K562 (cell line): ENCODE measurements at places on chromosomes 5 and 9. TPM values are rescaled to one million over a fixed set of nuclear protein-coding genes. Genes with fewer than 3 reads are reported as not detected.

The IQGAP2 gene
- total RNA-seq = 15.0 and 17.4 TPM in 2 replicates

The NIM1K gene
- 0.13 and 0.31 TPM in 2 replicates for total RNA-seq

The S100Z gene
- total RNA-seq = 0.36 TPM in 1 of 2 replicates, not detected in the other

The ZNF618 gene
- 13.4 and 13.7 TPM in 2 replicates for total RNA-seq

DNA sequence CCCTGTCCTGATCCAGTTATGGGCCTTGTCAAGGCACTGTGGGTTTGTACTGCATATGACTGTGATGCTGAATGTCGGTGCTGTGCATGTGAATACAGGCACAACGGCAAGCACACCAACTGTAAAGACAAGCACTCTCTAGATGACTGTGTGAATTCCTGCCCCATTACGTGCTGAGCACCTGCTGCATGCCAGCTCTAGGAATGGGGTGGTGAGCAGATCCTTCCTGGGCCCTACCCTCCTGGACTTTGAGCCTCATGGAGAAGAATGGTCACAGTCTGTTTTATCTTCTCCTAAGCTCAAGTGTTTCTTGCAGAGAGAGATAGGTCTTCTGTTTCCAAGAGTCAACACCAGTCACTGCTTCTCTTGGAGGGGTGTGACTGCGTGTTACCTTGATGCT lies 56.0 kb upstream of the RARS1 start:
- no peaks in the 10 kb centered on the region for H3K4me1 ChIP-seq
- H3K4me3 ChIP-seq = no peak overlapping the region
- no peak overlapping the region for H3K27ac ChIP-seq
- DNase-seq = no peak
- peaks cover 40% of the 10 kb centered on the region for H3K27me3 ChIP-seq

DNA sequence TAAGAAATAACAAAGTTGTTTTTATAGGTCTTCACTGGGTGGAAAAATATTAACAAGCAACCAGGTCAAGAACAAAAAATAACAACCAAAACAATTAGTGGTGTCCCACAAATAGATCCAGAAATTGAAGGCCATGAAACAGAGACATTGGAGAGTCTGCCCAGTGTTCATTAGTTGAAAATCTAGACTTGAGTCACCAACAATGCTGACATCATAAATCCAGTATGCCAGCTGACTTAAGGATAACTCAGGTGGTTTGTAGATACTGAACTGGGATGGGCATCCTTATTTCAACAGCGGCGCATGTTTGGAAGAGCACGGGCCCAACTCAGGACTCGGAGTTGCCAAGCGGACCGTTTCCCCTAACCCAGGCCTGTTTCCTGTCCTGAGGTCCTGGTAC lies 80.7 kb upstream of the TNFAIP8 start:
- peaks cover 14% of the 10 kb centered on the region; the same call in 2 of the 3 replicates for H3K36me3 ChIP-seq
- H3K4me1 ChIP-seq = peaks cover 13% of the 10 kb centered on the region; the same call in 1 of the 2 replicates
- H3K27ac ChIP-seq = no peak overlapping the region
- H3K27me3 ChIP-seq = no peaks in the 10 kb centered on the region

DNA sequence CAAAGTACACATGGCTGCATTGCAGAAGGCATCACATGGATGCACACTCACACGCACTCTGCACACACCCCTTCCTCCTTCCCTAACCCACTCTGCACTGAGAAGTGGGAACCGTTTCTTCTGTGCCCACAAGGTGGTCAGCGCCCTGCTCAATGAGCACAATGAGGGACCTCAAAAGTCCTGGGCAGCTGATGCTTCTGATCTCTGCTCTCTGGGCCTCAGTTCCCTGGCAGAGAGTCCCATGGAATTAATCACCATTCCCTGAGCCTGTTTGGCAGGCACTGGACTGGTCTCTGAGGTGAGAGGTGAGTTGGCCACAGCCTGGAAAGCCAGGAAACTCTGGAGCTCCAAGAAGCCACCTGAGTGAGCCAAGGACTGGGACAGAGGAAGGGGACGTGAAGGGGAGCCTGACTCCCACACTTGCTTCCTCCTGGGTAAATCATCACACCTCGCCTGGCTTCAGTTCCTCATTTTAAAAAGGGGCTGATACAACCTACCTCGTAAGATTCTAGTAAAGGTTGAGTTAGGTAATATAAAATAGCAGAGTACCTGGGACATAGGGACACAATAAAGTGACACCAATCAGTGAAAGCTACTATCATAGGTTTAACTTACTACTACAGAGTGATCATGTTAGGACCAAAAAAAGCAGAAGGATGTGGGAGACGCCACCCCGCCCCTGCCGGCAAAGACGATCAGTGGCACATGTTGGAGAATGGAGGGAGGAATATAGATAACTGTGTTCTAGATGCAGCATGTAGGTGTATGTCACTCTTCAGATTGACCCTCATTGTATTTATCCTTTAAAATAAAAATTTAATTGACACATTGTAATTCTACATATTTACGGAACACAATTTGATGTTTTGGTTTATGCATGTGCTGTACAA lies 21.1 kb upstream of the IGFBPL1 start:
- H3K4me1 ChIP-seq = no peaks in the 10 kb centered on the region
- DNase-seq = no peak
- no peaks in the 10 kb centered on the region for H3K36me3 ChIP-seq

DNA sequence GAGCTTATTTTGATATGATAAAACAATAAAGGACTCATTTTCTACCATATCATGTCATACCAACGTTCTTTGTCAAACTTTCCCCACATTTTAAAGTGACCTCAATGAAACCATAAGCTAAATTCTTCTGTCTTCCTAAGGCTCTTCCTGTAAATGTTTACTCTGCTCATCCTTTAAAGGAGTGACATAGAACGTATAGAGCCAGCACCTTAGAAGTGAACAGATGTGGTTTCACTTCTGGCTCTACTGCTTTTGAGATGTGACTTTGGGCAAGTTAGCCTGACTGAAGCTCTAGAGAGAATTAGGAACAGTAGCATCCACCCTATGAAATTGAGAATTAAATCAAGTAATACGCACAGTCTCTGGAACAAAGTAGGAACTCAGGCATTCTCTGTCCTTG lies 24.1 kb downstream of the SAR1B start:
- no peaks in the 10 kb centered on the region for H3K4me1 ChIP-seq
- no peak overlapping the region; the same call in 2 of the 3 replicates for H3K27ac ChIP-seq
- H3K27me3 ChIP-seq = no peaks in the 10 kb centered on the region
- peaks cover 81% of the 10 kb centered on the region for H3K36me3 ChIP-seq
- no peak for DNase-seq

DNA sequence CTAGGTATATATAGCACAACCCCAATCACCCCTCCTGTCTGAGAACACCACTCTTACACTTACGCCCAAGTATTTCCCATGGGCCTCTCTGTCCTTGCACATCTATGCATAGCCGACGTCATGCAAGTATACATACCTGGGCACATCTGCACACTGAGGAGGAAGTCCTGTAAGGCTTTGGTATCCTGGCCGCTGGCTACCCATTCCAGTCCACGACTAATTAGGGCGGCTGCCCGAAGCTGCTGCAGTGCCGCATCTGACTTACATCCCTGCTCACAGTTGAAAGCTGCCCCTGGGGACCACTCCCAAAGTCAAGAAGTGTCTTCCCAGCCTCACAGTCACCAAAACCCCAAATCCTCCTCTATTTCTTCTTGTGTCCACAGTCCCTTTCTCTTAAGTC lies 2.4 kb upstream of the VCP start:
- H3K27ac ChIP-seq = no peak overlapping the region
- peaks cover 16% of the 10 kb centered on the region; the same call in 1 of the 2 replicates for H3K4me1 ChIP-seq
- no peak overlapping the region for H3K4me3 ChIP-seq
- H3K36me3 ChIP-seq = peaks cover 56% of the 10 kb centered on the region

GRCh38 chr9:110919609-110920008 lies 118.7 kb downstream of the LPAR1 start:
- no peaks in the 10 kb centered on the region for H3K36me3 ChIP-seq
- DNase-seq = no peak
- H3K27me3 ChIP-seq = no peaks in the 10 kb centered on the region
- no peak overlapping the region for H3K4me3 ChIP-seq
- no peaks in the 10 kb centered on the region for H3K4me1 ChIP-seq

DNA sequence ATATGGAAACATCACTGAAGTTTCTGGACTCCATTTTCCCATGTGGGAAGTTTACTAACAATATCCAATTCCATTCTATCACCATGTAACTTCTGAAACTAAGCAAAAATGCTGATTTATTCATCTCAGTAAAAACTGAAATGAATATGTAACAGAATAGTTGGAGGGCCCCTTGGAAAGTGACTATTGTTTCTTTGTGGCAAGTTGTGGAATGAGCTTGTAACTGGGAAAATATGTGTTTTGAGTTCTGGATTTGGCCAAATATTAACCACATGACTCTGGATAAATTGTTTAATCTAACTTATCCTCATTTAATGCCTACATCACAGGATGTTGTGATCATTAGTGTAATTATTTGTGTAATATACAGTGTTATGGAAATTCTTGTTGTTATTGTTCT lies 619.3 kb downstream of the TLE4 start:
- no peaks in the 10 kb centered on the region for H3K36me3 ChIP-seq
- no peak for DNase-seq
- no peaks in the 10 kb centered on the region for H3K4me1 ChIP-seq
- H3K27me3 ChIP-seq = no peaks in the 10 kb centered on the region
- no peak overlapping the region for H3K4me3 ChIP-seq
- H3K27ac ChIP-seq = no peak overlapping the region

DNA sequence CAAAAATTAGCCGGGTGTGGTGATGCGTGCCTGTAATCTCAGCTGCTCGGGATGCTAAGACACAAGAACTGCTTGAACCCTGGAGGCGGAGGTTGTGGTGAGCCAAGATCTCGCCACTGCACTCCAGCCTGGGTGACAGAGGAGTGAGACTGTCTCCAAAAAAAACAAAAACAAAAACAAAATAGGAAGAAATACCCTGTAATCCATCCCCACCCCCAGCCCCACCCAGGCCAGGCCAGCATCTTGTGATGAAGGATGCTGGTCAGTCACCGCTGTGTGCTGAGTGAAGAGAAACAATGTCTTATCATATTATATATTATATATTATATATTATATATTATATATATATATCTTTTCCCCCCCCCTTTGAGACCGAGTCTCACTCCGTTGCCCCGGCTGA lies 15.4 kb upstream of the CCIN start:
- H3K4me3 ChIP-seq = no peak overlapping the region
- H3K27me3 ChIP-seq = no peaks in the 10 kb centered on the region
- no peak for DNase-seq
- H3K4me1 ChIP-seq = peaks cover 6% of the 10 kb centered on the region
- no peaks in the 10 kb centered on the region for H3K36me3 ChIP-seq

GRCh38 chr9:121900163-121900562 lies 192.9 kb downstream of the TTLL11 start:
- H3K4me3 ChIP-seq = no peak overlapping the region
- DNase-seq = no peak
- no peak overlapping the region for H3K27ac ChIP-seq
- peaks cover 7% of the 10 kb centered on the region; the same call in 1 of the 2 replicates for H3K27me3 ChIP-seq
- H3K4me1 ChIP-seq = no peaks in the 10 kb centered on the region
- no peaks in the 10 kb centered on the region for H3K36me3 ChIP-seq

- H3K36me3 ChIP-seq = no peaks in the 10 kb centered on the region
- H3K4me1 ChIP-seq = no peaks in the 10 kb centered on the region
- H3K4me3 ChIP-seq = no peak overlapping the region
- no peak for DNase-seq
- no peak overlapping the region for H3K27ac ChIP-seq
Observed at GRCh38 chr5:123997064-123997461, 485.1 kb downstream of the CSNK1G3 start.

DNA sequence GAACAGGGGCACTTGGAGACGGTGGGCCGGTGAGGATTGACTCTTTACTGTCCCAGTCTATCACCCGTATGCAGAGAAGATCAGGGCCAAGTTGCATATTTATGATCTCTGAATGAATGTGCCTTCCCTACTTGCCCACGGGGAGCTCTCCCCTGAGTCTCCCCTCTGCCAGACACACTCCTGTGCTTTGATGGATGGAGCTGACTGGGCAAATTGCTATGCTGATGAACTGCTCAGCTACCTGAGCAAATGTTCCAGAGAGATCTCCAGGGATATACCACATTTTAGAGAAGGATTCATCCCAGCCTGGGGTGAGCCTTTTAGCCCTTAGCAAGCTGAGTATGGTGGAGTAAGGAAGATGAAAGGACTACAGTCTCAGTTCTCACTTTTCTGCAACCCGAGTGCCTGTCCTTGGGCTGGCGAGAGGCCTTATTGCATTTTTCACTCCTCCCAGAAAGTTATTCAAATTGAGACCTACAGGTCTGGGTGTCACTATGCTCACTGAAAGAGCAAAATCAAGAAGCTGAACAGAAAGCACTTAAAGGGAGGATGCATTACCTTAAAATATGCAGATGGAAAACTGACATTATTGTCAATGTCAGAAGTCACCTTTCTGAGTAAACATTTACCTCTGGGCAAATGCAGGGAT lies 526.7 kb upstream of the WWC1 start:
- no peak overlapping the region for H3K27ac ChIP-seq
- no peak for DNase-seq
- no peaks in the 10 kb centered on the region for H3K36me3 ChIP-seq
- H3K27me3 ChIP-seq = no peaks in the 10 kb centered on the region

DNA sequence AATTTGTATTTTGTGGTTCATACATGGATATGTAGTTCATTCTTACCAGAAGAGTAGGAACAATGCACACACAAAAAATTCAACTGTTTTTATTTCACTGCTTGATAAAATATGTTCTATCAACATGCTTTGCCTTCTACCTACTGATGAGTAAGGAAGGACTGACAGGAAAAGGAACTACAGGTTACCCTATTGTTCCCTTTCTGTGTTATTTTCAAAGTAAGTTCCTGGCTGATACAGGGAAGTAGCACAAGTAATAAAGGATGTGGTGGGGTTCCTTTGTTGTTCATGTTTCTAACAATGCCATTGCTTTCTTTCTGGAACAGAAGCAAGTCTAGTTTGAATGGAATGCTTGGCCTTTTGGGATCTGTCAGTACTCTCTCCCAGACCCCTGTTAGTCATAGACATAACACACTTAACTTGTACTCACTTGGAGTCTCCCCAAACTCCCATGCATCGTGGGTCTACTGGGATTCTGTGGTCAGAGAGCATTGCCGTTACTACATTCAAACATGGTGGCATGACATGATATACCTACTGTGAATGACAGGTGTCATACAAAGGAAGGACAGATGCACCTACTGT lies 20.2 kb upstream of the ALDOB start:
- no peak overlapping the region for H3K27ac ChIP-seq
- DNase-seq = no peak
- H3K4me1 ChIP-seq = no peaks in the 10 kb centered on the region
- no peak overlapping the region for H3K4me3 ChIP-seq

DNA sequence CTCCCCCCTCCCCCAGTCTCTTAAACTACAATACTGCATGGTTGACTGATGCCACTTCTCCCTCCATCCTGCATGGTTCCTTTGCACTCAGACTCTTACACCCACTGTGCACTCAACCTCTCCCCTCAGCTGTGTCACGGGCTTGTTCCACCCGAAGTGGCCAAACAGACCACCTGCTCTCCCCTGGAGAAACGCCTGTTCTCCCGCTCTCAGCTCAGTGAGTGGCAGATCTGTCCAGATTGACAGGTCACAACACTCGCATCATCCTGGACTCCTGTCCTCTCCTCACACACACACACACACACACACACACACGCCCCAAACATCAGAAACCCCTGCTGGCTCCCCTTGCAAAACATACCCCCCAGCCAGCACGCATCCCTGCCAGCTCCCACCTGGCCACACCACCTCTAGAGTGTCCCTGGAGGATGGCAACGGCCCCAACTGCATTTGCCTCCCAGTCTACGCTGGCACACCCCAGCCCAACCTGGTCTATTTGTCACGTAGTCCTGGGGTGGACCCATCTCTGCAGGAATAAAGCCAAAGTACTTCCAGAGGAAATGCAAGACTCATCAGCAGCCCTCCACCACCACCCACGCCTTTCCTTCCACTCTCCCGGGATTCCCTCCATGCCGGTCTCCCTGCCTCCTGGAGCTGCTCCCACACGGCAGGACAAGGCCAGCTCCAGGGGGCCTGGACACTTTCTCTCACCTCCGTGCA lies 2.9 kb downstream of the OR2V1 start:
- H3K4me1 ChIP-seq = peaks cover 27% of the 10 kb centered on the region
- H3K27ac ChIP-seq = no peak overlapping the region
- H3K36me3 ChIP-seq = no peaks in the 10 kb centered on the region
- DNase-seq = no peak
